T-helper 17 cell (primary cell): ENCODE measurements at places on chromosomes 3 and 15.

GRCh38 chr3:189787632-189788031, 156.4 kb downstream of the TP63 start:
- H3K4me3 ChIP-seq: no peak overlapping the region
- peaks cover 2% of the 10 kb centered on the region for H3K36me3 ChIP-seq
- peaks cover 22% of the 10 kb centered on the region for H3K27me3 ChIP-seq
- H3K27ac ChIP-seq: no peak overlapping the region
- DNase-seq: no peak

- H3K36me3 ChIP-seq: peaks cover 8% of the 10 kb centered on the region
- DNase-seq: no peak
- H3K27ac ChIP-seq: no peak overlapping the region
- H3K4me3 ChIP-seq: no peak overlapping the region
- no peaks in the 10 kb centered on the region for H3K27me3 ChIP-seq
- H3K4me1 ChIP-seq: peaks cover 9% of the 10 kb centered on the region
Measured at GRCh38 chr15:78550815-78551214, 10.6 kb downstream of the PSMA4 start.

DNA sequence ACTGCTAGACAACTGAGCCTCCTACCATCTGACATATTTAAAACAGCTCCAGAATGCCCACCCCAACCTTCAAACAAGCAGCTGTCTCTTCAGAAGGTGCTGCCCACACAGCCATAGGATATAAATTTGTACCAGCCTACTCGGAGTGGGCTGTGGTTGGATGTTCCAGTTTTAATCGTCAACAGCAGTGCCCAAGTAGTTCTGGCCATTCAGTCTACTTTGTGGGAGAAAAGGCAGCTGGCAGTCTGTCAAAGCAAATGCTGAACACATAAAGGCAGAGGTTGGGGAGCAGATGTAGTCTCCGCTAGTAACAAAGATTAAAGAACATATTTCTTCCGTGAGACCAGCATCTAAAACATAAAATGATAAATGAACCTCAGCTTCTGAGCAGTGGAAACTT, 15.9 kb upstream of the ERC2 start:
- DNase-seq: no peak
- H3K4me1 ChIP-seq: no peaks in the 10 kb centered on the region
- no peak overlapping the region for H3K27ac ChIP-seq
- H3K27me3 ChIP-seq: peaks cover 28% of the 10 kb centered on the region

DNA sequence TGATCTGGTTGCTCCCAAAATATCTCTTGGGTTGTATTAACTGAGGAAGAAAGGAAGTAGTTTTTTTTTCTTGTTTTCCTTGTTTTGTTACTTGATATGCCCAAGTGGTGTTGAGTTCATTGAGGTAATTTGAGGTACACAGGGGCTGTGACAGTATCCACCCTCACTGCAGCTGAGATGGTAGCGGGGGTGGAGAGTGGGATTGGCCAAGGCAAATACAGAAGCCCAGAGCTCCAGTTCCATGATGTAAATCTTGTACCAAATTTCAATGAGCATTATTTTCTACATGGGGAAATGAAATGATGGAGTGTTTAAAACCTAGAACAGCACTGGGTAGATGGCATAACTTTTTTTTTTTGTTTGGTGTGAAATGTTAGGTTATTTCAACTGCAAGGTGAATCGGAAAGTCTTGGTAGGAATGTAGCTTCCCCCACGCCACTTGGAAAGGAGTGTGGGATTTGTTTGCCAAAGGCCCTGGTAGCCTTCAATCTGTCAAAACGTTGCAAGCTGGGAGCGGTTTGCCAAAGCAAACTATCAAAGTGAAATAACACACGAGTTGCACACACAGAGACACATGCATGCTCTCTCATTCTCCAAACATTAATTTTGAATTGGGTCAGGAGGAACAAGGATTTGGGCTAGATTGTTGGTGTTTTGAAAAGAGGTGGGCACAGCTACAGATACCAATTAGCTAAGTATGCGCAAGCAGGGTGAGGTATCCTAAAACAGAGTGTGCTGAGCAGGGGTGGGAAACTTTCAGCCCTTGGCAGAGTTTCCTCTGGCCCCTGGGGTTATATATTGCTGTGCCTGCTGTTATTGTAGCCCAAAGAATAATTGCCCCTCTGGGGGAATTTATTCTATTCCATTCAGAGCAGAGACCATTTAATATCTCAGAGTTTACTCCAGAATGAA, 34.6 kb downstream of the THSD4 start:
- H3K27ac ChIP-seq: no peak overlapping the region
- H3K36me3 ChIP-seq: no peaks in the 10 kb centered on the region
- no peaks in the 10 kb centered on the region for H3K4me1 ChIP-seq
- H3K27me3 ChIP-seq: peaks cover 14% of the 10 kb centered on the region

GRCh38 chr3:109047366-109047765, 70.6 kb downstream of the MORC1 start:
- DNase-seq: no peak
- H3K4me3 ChIP-seq: no peak overlapping the region
- no peak overlapping the region for H3K27ac ChIP-seq
- no peaks in the 10 kb centered on the region for H3K36me3 ChIP-seq
- no peaks in the 10 kb centered on the region for H3K4me1 ChIP-seq

DNA sequence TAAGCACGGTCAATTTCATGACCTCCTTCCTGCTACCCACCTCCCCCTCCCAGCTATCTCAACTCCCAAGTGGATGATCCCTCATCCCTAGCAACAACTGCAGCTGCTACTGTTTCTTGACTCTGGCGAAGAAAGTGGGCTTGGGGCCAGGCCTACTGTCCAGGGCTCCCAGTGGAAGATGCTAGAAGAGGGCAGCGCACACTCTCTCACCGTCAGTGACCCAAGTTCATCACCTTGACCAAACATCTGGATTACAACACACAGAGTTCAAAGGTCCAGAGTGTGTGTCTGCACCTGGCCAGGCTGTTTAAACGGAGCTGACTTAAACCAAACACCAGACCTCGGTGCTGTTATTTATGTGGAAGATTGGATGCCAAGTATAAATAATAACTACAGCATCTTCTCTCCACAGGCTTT, 385.6 kb downstream of the SHQ1 start:
- no peak overlapping the region for H3K4me3 ChIP-seq
- H3K27ac ChIP-seq: no peak overlapping the region
- H3K4me1 ChIP-seq: peaks cover 2% of the 10 kb centered on the region
- H3K36me3 ChIP-seq: peaks cover 3% of the 10 kb centered on the region
- peaks cover 63% of the 10 kb centered on the region for H3K27me3 ChIP-seq
- DNase-seq: no peak

GRCh38 chr3:30344288-30344687, 262.1 kb upstream of the TGFBR2 start:
- DNase-seq: no peak
- no peaks in the 10 kb centered on the region for H3K27me3 ChIP-seq
- no peaks in the 10 kb centered on the region for H3K36me3 ChIP-seq
- H3K4me1 ChIP-seq: peaks cover 16% of the 10 kb centered on the region
- H3K4me3 ChIP-seq: no peak overlapping the region
- no peak overlapping the region for H3K27ac ChIP-seq

DNA sequence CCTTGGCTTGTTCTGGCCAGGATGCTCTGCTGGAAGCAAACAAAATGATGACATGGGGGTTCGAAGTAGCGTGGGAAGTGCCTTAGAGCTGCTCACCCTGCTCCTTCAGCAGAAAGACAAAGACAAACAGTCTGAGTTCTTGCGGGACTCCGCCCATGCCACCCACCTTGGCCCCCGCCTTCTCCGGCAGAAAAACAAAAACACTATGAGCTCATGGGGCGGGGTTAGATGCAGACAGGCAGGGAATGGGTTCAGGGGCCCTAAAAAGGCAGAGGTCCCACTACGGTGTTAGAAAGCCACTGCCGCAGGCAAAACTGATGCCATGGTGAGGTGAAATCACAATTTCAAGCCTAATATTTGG, 9.7 kb upstream of the NCKIPSD start:
- peaks cover 8% of the 10 kb centered on the region for H3K36me3 ChIP-seq
- H3K27me3 ChIP-seq: no peaks in the 10 kb centered on the region
